ENCODE measurements at places on chromosomes 7 and 10.
A peak's percentile ranks its signal among the peaks of the same experiment; 100 is the strongest.

DNA sequence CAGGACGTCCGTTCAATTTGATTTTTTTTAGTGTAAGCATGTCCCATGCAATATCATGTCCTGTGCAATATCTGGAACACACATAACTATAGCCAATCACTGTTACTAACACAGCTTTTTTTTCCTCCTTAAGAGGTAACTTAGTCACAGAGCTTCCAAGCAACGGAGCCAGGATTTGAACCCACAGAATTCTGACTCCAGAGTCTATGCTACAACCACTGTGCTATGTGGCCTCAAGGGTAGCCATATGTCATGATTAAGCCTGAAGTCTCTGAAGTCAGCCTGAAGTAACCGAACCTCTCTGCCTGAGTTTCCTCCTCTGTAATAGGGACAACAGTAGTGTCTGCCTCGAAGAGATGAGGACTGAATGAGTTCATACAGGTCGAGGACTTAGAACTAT, 42.2 kb upstream of the TCF7L2 start:
- no peak for DNase-seq

DNA sequence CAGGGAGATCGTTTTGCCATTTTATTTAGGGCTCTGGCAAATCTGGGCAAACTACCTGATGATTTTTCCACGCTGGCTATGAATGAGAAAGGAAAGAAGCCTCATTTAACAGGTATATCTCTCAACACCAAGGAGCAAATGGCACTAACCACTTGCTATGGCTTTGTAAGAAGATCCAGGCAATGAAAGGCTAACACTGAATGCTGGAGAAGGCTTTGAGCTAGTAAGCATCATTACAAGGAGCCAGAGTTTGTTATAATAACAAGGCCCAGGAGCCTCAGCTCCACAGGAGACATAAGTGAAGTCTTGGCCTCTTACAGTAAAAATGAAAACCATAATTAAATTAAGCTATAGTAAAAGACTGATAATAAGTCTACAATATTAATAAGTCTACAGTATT, 123.1 kb downstream of the CNOT4 start:
- DNase-seq, result no peak

DNA sequence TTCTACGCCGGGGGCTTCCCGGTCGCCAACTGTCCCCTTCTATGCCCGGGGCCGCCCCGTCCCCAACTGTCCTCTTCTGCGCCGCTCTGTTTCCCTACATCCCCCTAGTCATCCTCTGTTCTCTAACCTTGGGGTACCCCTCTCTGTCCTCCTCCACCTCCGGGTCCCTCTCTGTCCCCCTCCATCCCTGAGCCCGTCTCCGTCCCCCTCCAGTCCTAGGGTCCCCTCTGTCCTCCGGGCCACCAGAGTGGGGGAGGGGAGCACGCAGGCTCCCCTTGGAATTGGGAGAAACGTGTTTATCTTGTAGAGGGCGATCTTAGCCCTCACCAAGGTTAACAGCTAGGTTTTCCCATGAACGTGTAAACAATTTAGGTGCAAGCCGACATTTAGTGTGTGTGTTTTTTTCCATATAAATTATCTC, 852 bp upstream of the KLF6 start:
- peak; percentile 46 for DNase-seq

- DNase-seq, result no peak
Observed at GRCh38 chr7:130154131-130154500, 51.1 kb downstream of the TMEM209 start.

GRCh38 chr10:103892181-103892580, 25.8 kb downstream of the STN1 start:
- no peak for DNase-seq

DNA sequence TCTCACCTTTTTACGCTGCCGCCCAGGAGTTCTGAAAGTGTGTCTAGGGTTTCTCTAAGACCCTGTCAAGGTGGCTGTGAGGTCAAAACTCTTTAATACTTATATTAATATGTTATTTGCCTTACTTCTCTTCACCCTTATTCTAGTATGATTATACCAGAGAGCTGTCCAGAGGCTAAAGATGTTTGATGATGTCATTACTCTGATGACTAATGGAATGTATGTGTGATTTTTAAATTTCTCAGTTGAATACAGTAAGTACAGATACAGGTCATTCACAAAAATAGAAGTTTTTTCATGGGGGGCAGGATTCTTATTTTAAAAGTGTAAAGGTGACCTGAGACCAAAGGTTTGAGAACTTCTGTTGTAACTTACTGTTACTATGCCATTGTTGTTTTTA, 150.6 kb upstream of the FOXP2 start:
- no peak for DNase-seq

DNA sequence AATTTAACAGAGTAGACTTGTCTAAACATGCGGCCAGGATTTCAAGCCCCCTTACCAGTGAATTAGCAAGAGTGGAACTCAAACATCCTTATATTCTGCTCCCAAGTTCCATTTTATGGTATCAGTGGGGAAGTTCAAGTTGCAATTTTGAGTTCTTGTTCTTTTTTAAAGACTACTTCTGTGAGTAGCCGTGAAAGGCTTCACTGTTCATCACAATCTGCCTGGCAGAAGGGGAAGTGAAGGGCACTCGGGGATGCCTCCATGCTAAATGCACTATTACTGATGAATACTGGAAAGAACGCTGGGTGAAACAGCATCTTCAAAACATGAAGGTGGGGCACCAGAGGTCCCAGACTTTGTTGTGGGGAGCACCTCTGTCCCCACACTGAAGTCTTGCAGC, 22.4 kb upstream of the FGL2 start:
- peak; percentile 53 for DNase-seq

GRCh38 chr10:17831341-17831740, 22.2 kb downstream of the MRC1 start:
- no peak for DNase-seq

DNA sequence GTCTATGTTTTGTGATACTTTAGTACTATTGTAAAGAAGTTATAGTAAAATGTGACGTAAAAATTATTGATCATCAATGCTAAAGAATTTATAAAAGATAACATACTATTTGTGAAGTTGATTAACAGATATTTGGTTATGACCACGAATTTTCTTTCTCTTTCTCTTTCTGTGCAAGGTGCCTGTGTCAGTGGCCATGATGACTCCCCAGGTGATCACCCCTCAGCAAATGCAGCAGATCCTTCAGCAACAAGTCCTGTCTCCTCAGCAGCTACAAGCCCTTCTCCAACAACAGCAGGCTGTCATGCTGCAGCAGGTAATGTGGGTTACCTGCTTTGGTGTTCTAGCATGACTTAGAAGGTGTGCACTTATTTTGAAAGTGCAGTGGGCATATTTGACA, 213.7 kb downstream of the FOXP2 start:
- DNase-seq, result no peak

GRCh38 chr7:14305233-14305866, 315.9 kb upstream of the ETV1 start:
- no peak for DNase-seq

- peak; percentile 13 for DNase-seq
Observed at GRCh38 chr10:99337311-99337811, 8.2 kb downstream of the CNNM1 start.

Data from Ammon's horn (tissue), 1 donor.